ENCODE measurements at places on chromosomes 3 and 15. TPM values are rescaled to one million over a fixed set of nuclear protein-coding genes. Genes with fewer than 3 reads are reported as not detected.

CYP1A1 gene
- total RNA-seq: 2.2 TPM

UBA7 gene
- total RNA-seq: 85.7 TPM

TUSC7 gene
- not detected for total RNA-seq

NPAP1 gene
- total RNA-seq: not detected

FANCD2OS gene
- total RNA-seq: not detected

ROPN1 gene
- not detected for total RNA-seq

ZIC1 gene
- not detected for total RNA-seq

TRIM42 gene
- not detected for total RNA-seq

SPTSSB gene
- total RNA-seq: not detected
